Stomach (tissue), 19 donors: ENCODE measurements at places on chromosomes 5 and 9.

GRCh38 chr5:112025757-112026156, 268.8 kb upstream of the NREP start:
- DNase-seq: peak; percentile 27

- DNase-seq: no peak
These were observed 16.1 kb upstream of the FAM174A start for GRCh38 chr5:100519075-100519474.

- DNase-seq: no peak
These were observed 1.8 kb downstream of the MAP1B start for GRCh38 chr5:72109062-72109411.

DNA sequence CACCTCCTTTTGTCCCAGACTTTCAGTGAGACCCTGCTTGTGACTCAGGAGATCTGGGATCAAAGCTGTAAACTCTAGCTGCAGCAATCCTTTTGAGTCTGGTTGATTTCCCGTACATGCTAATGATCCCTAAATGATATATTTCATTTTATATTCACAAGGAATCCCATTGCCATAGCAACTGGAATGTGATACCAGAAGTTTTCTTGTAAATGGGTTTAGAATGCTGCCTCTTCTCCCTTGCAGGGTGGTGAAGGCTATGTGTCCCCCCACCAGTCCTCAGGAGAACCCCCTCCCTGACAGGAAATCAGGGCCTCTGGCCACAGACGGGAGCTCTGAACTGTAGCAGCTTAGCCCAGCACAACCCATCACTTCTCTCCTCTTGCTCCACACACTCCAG, 215.0 kb downstream of the FSTL4 start:
- no peak for DNase-seq

DNA sequence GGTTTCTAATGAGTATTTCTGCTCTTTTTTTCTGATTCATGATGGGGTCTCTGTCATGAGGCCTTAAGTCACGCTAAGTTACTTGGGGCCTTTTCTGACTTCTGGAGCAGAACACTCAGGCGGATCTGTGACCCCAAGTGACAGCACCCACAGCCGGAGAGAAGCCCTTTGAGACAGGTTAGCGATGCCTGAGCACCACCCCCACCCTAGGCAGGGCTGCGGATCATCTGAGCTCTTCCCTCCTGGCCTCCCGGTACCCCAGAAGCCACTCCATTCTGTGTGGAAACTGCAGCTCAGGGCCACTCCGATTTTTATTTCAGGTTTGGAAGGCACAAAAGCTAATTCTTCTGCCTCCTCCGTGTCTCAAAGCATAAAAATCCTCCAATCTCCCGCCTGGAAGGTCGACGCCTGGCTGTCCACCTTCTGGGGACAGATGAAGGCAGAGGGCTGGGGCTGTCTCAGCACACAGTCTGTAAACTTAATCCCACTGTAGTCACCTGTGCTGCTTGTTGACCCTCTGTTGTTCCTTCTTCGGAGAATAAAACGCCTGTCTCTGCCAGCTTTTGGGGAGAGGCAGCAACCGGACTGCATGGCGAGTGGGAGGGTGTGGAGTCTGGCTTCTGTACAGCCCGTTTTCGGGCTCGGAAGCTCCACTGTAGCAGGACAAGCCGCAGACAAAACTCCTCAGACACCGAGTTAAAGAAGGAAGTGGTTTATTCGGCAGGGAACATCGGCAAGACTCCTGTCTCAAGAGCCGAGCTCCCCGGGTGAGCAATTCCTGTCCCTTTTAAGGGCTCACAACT, 88.8 kb downstream of the SPRY4 start:
- no peak for DNase-seq
